ENCODE measurements at places on chromosomes 1 and 21.

DNA sequence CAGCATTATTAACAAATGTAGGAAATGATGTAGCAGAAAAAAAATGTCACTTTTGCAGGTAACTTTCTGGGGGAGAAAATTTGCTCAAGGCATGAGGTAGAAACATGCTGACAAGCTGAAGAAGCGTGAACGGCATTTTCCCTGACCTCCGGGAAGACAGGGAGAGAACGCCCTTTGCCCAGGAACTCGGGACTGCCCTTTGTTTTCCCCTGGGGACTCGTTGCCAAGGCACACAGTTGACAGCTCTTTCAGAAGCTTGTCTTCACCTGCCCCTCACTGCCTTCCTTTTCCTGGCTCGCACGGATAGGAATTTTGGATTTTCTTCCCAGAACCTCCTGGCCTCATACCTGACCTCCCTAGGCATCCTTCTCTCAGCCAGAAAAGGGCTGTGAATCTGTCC lies 52.7 kb upstream of the COA6 start:
- DNase-seq, result no peak

- DNase-seq, result no peak
Measured at GRCh38 chr1:6727535-6727934, 25.9 kb upstream of the DNAJC11 start.

GRCh38 chr1:13643017-13643416 lies 57.0 kb upstream of the PRDM2 start:
- DNase-seq, result no peak

GRCh38 chr1:230282157-230282556 lies 144.0 kb downstream of the PGBD5 start:
- DNase-seq, result no peak

DNA sequence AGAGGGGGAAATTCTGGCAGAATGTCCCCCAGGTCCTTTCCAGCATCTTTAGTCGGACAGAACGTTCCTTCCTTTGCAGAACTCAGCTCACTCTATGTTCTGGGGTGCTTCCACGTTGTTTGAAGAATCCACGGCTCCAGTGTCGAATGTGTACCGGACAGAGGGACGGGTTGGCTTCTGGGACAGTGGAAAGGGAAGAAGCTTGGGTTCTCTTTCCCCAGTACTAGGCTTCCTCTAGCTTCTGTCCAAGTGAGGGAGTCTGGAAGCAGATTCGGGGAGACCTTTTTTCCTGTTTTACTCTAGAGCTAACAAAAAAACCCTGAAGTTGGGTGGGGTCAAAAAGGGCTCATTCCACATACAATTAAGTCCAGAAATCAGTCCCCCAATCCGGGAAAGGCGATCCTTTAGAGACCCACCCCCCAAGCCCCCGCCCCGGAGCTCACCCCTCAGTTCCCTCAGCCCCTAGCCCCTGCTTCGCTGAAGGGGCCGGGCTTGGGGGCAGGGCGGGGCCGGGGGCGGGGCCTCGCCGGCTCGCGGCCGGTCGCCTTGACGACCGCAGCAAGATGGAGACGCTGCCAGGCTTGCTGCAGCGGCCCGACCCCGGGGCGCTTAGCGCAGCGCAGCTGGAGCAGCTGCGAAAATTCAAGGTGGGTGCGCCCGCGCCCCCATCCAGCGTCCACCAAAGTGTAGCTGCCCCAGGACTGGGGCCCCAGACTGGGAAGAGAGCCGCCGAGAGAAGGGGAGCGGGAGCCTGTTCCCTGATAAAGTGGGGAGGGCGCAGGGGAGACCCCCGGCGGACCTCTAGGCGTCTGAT lies at the start of gene RIIAD1:
Gene RIIAD1, plus strand, starts transcription at position 549 of the 814 bp plus-strand sequence. Its CDS starts 15 bp downstream, at position 564.
- no peak for DNase-seq

DNA sequence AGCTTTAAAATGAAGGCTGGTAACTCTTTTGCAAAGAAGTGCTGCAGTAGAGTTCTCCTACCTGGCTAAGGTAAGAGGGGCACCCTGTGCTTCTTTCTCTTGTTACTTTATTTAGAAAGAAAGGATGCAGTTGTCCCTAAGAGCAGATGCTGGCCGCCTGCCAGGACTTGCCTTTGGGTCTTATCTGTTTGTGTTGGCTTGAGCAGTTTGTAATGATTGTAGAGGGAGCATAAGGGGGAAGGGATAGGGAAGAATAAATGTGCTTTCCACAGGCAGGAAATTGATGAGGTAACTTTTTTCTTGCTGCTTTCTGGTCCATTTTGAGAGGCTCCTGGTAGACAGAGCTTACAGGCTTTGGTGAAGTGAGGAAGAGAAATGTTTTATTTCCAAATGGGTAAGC lies 229.6 kb downstream of the HHAT start:
- DNase-seq, result no peak

DNA sequence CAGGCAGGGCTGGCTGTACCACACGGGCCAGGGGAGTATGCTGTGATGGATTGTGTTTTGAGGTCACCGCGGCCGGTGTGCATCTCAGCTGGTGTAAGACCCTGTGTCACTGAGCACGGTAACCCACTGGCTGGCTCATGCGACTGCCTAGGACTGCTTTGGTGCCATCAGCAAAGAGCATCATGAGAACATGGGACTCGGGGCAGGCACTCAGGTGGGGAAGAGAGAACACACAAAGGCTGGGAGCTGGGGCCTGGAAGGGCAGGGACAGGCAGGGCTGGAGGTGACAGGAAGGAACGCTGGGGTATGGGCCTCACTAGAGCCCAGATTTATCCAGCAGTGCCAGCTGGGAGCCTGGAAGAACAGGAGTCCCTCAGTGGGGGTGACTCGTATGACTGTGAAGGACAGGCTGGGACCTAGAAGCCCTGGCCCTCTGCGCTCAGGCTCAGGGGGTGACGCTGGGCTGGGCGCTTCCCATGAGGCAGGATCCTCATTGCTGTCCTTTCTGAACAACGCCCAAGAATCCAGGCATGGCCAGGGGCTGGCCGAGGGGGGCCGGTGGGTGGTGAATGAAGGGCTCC lies 210.4 kb upstream of the VAMP3 start:
- no peak for DNase-seq

GRCh38 chr1:232951180-232951579 lies 769 bp downstream of the NTPCR start:
- DNase-seq, result no peak

DNA sequence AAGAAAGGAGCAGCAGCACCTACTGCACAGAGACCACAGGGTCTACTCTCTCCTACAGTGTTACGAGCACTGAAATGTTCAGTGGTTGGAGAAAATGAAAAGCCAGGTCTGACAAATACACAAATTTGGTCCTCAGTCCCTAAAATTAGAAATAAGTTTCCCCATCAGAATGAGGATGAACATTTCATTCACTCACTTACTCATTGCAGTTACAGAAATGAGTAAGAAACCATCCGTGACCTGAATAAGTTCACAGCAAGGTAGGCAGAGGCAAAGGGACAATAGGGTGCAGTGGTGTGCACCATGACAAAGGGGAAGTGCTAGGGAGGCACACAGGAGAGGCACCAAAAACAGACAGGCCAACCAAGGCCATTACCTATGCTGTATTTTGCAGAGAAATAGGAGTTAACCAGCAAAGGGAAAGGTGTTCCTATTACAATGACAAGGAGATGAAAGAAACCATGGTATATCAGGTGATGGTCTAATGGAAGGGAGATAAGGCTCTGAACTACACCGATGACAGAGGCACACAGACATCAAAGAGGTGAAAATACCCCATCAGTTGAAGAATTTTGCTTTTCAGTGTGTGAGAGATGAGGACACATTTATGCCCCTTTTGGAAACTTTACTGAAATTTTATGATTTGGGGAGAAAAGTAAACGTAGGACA lies 29.4 kb downstream of the VAV3 start:
- DNase-seq, result no peak

DNA sequence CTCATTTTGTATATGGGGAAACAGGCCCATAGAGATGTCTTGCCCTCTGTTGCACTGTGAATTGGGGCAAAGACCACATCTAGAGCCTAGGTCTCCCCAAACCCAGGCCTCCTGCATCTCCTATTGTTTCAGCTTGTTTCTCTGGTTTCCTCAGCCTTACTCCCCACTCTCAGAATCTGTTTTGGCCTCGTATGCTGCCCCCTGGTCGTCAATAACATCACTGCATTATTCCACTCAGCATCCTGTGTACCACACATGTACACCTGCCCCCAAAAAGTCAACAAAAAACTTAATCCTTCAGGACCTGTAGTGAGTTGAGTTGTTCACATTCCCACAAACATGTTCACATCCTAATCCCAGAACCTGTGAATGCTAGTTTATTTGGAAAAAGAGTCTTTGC lies 184.8 kb downstream of the BRINP2 start:
- no peak for DNase-seq

DNA sequence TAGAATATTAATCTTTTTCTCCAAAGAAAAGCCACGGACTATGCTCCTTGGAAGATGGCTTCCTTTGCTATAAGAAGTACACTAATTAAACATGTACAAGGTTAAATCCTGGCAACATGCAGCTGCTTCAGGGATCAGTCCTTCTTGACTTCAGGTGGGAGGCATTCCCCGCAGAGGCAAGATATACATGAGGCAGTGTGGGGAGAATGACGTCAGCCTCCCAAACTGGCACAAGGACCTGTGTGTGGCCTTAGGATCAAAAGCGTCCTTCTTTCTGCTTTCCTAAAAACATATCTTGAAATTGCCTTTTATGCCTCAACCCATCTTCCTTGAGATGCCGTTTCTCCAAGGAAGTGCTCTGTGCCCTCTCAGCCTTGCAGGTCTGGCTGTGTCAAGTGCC lies 90.3 kb downstream of the WLS start:
- no peak for DNase-seq

DNA sequence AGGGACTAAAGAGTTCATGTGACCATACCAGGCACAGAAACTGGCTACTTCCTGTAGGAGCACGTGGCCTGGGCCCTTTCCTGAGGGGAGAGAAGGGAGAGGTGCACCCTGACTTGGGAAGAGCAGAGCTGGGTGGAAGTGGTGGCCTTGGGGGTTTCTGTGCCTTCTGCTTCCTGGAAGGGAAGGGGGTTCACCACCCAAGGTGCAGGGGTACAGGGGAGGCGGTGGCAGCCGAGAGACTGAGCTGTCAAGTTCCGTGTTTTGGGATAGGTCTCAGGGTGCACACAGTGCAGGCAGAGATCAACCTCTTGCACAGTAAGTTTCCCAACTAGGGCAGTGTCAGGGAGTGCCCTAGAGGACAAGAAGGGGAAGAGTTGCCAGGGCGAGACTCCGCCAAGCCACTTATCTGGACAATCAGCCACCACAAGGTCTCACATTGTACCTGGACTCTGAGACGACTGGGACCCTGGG lies 10.1 kb downstream of the HECTD3 start:
- DNase-seq, result no peak

- no peak for DNase-seq
Measured at GRCh38 chr1:116569776-116570357, 959 bp downstream of the CD58 start.

- no peak for DNase-seq
Measured at GRCh38 chr1:107526524-107527198, 385.8 kb downstream of the NTNG1 start.

DNA sequence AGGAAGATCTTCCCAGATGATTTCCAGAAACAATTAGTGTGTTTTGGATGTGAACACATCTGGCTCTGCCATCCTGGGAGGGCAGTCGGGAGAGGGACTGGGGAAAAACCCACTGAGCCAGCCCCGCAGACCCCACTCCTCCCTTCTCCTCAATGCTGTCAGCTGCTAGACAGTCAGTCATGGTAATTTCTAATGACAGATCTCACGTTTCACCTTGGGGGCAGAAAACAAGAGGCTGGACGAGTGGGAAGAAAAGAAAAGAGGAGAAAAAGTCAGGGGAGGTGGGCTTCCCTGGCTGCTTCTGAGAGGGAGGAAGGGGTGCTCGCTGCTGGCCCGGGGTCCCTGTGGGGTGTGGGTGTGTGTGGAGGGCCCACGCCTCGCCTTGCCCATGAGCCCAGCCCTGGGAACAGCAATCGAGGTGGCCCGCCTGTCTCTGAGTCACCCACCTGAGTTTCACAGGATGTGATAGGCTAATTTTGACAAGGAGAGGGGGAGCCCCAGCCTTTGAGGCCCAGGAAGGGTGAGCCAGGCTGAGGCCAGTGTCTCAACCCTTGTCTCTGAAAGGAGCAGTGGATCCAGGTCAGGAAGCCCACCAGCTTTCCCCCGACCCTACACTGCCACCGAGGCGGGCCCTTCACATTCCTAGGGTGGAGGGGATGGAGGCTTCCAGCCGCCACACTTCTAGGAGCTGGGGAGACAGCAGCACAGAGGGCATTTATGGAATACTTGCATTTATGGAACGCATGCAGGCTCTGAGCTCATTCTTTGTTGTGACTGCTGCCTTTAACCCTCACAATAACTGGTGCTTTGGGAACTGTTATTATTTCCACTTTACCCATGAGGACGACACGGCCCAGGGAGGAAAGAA lies 49.1 kb upstream of the IFNLR1 start:
- DNase-seq, result no peak

DNA sequence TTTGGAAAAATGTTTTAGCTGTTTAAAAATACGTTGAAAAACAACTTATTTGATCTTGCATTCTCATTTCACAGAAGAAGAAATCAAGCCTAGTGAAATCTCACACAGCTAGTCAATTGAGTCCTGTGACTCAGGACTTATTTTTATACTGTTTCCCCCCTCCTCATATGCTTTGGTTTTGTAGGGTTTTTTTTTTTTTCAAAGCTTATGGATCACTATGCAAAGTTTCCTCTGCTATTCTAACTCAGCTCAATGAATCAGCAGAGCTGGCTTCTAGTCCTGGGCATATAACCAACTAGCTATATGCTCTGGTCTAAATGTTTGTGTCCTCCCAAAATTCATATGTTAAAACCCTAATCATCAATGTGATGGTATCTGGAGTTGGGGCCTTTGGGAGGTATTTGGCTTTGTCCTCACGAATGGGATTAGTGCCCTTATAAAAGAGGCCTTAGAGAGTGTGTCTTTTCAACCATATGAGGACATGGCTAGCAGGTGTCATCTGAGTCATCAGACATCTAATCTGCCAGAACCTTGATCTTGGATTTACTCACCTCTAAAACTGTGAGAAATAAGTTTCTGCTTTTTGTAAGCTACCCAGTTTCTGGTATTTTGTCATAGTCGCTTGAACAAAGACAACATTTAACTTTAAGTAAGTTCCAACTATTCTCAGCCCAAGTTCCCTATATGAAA lies 317.2 kb upstream of the C1orf87 start:
- no peak for DNase-seq

DNA sequence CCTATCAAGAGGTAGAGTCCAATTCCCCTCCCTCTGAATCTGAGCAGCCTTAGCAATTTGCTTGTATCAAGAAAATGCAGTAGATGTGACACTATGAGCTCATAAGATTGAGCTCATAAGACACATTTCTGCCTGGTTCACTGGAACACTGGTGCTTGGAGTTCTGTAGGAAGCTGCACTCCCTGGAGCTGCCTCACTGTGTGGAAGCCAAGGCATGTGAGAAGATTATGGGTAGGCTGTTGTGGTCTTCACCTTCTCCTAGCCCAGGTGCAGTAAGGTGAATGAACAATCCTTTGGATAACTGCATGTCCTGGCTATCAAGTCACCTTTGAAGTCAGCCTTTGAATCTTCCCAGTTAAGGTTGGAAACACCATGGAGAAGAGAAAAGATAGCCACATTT lies 67.3 kb downstream of the PLPPR5 start:
- DNase-seq, result no peak

Data from AG04449 (cell line).